ENCODE measurements at places on chromosomes 2 and 18.

- DNase-seq: no peak
These were observed 7.8 kb upstream of the ARMC9 start for GRCh38 chr2:231190531-231191197.

DNA sequence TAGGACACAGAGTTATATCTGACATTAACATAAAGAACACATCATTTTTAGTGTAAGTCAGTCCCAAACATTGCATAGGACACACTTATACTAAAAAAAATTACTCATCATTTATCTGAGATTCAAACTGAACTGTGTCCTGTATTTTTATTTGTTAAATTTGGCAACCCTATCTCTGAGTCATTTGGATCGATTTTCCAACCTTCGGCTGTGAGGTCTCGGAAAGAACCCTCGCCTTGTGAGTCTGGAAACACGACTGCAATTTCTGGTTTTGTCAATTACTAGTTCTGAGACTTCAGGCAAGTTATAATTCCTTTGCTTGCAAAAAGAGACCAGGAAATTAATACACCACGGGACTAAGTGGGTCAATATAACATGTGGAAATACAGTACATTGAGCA lies 14.0 kb downstream of the ATP8B1 start:
- no peak for DNase-seq

GRCh38 chr2:68176657-68177056 lies 19.0 kb downstream of the PNO1 start:
- DNase-seq: no peak

GRCh38 chr18:4264347-4264791 lies 190.7 kb downstream of the DLGAP1 start:
- no peak for DNase-seq

DNA sequence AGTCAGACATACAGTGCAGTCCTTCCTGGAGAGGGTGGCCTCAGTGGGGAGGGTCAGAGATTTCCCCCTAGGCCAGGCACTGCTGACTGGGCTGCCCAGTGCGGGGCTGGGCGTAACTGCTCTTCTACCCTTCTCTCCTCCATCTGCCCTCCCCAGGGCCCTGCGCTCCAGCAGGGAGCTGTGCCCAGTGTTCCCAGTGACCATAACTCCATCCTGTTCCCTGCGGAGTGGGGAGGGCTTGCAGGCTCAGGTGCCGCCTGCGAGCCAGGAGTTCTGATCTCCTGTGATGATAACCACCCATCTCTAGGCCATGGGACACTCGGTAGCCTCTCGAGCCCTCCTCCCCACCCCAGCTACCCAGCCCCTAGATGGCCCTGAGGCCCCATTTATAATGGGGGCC lies 107.6 kb downstream of the SMAD7 start:
- no peak for DNase-seq

DNA sequence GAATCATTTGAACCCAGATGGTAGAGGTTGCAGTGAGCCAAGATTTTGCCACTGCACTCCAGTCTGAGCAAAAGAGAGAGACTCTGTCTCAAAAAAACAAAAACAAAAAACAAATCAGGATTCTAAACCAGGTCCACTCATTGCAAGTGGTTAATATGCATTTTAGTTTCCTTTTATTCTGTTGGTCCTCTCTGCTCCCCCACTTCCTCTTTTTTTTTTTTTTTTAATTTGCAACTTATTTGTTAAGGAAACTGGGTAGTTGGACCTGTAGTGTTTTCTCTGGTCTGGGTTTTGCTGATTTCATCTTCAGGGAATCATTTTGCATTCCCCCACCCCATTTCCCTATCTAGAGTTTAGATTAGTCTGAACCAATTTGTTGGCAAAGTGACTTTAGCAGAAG lies 14.0 kb downstream of the FER1L5 start:
- DNase-seq: peak; percentile 74

DNA sequence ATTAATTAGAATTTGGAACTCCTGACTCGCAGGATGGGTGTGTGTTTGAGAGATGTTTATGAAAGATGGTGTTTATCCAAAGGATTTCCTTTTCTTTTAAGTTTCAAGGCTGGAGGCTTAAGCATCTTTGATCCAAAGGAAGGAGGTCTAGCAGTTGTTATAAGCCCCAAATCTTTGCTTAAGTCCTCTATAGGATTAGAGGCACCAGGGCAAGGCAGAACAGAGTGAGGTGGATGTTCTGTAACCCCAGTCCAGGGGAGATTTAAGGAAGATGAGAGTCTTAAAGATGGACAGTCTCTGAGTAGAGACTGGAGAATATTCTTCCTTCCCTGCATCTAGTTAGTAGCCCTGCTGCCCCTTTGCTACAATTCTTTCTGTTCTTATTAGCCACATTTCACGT lies 17.5 kb downstream of the LBH start:
- no peak for DNase-seq
